ENCODE measurements at places on chromosomes 1 and 21.

DNA sequence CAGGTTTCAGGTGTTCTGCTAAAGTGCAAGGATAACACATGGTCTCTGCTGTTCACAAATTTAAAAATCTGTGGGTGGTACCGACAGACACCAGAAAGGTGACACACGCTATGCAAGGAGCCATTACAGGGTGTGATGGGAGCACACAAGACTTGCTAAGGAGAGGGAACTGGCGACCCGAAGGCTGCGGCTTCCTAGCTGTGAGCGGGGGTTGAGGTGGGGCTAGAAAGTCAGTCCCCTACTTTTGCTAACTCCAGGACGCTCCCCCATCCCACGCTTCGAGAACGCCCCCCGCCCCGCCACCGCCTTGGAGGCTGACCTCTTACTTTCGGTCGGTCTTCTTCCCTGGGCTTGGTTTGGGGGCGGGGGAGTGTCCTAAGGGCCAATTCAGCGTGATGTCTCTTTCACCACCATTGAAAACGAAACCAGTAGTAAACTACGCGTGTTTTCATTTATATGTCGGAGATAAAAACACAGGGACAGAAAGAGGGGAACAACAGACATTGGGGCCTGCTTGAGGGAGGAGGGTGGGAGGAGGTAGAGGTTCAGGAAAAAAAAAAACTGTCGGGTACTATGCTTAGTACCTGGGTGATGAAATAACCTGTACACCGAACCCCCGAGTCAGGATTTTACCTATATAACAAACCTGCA lies 1.1 kb downstream of the CKS1B start:
- no peak for DNase-seq

DNA sequence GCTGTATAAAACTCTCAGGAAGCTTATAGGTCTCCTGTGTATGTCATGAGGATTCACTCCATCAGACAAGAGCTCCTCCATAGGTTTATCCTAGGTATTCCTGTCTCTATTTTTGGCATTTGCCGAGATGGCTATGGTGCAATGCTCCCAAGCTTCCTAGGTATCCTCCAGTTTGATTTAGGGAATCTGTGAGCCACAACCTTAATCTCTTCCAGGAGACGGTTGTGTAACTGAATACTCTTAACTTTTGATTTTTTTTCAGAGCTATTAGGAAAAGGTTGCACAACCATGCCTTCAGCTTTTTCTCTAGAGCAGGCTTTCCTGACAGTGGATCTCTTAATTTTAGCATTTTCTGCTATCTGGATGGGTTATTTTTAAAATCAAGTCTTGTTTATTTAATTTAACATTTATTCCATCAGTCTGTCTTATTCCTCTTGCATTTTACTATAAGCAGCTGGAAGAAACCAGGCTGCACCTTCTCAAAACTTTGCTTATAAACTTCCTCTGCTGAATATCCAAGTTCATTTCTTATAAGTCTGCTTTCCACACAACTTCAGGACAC lies 69.4 kb upstream of the BACE2 start:
- DNase-seq = no peak

GRCh38 chr21:35643176-35643575 lies 417.1 kb downstream of the SETD4 start:
- DNase-seq = no peak

GRCh38 chr1:151739590-151740355 lies 18.5 kb downstream of the RIIAD1 start:
- no peak for DNase-seq

GRCh38 chr1:213127074-213127473 lies 76.0 kb downstream of the RPS6KC1 start:
- no peak for DNase-seq

GRCh38 chr1:26541431-26541815 lies 11.9 kb downstream of the RPS6KA1 start:
- no peak for DNase-seq

- DNase-seq = no peak
Observed at GRCh38 chr1:85321237-85321964, 45.0 kb upstream of the BCL10 start.

DNA sequence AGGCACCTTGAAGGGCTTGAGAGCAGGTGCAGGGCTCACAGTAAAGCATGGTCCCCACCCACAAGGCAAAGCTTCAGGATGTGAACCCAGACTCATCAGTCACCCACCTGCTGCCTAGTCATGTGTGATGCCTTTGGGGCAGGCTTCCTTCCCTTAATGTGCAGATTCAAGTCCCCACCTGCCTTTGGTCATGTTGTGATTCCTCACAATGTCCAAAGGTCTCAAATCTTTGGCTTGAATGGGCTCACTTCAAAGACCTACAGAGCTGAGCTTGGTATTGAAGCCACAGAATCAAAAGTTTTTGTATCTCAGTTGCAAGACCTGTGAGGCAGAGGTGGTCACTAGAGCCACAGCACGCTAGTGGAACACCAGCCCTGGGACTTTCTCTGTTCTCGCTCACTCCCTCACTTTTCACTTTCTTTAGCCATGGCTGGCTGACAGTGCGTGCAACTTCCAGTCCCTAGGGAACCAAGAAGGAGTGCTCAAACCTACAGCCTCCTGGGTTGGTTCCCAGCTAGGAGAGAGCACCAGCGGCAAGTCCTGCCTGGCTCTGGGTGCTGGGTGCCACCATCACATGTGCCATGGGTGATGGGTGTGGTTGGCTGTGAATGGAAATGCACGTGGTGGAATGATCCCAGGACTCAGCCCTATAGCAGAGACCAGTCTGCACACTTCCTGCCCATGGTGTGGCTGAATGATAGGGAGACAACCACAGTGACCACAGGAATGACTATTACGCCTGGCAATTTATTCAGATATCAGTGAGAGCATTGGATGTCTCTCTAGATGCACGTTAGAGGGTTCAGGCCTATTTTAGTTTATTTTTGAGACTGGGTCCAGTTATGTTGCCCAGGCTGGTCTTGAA lies 26.4 kb upstream of the CLIC6 start:
- DNase-seq = no peak

GRCh38 chr21:21969211-21969610 lies 971.0 kb downstream of the NCAM2 start:
- DNase-seq = no peak

- peak; percentile 13 for DNase-seq
Observed at GRCh38 chr1:210143465-210144062, 89.0 kb upstream of the SERTAD4 start.

Measured in retina (tissue), 1 donor.